ENCODE measurements at places on chromosomes 2 and 18.

DNA sequence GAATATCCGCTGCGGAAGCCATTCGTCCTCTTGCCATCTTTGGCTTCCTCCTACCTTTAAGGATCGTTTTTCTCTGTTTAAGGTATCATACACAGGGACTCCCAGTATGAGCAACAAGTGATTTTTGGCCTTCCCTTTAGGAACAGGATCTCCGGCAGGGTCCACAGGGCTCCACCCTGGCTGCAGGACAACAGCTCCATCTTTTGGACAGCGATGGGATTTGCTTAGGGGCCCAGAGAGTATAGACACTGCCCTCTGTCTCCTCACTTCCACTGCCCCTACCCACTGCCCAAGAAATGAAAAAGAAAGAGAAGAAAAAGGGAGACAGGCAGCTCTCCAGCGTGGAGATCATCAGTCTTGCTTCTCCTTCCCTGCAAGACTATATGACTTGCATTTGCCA lies 224.5 kb downstream of the UXS1 start:
- no peak for DNase-seq

DNA sequence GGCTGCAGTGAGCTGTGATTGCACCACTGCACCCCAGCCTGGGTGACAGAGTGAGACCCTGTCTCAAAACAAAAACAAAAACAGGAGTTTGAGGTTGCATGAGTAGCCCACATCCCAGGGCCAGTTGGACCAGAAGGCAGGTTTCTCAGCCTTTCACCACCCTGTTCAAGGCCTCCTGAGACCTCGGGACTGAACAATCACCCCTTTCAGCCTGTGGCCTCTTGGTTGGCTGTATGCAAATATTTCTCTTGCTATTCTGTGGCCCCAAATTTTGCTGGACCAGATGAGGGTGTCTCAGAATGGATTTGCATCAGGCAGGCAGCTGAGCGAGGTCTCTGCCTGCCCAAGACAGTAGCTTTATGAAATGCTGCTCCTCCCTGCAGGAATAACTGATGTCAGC lies 56.9 kb downstream of the DPYSL5 start:
- no peak for DNase-seq

GRCh38 chr2:46555011-46555410 lies 75.6 kb downstream of the TMEM247 start:
- DNase-seq, result no peak

GRCh38 chr2:8000870-8001269 lies 681.0 kb upstream of the ID2 start:
- no peak for DNase-seq

DNA sequence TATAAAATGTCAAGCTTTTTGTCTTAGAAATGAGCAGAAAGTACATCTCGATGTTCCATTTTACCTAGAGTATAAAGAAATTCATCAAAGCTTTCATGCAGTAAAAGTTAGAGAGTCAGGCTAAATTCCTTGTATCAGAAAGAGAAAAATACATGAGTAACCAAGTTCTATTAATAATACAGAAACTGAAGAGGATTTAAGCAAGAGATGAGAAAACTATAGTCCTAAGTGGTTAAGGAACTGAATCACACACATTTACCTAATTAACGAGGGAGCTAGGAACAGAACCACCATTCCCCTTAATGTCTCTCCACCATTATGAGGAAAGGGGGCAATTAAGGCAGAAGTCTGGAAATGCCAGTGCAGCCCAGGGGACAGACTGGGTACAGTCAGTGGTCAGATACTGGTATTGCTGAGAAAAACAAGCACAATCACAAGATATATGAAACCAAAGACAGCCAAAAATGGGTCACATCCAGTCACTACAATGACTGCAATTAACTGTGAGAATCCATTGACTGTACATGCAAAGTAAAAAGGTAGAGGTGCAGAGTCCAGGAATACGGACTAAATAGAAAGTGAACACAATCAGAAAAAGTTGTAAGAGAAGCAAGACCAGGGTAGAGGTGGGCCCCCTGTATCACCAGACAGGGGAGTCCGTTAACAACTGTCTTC lies 23.9 kb downstream of the MAP4K3 start:
- no peak for DNase-seq

- no peak for DNase-seq
These were observed 1.4 kb downstream of the FAM171B start for GRCh38 chr2:186695081-186695756.

DNA sequence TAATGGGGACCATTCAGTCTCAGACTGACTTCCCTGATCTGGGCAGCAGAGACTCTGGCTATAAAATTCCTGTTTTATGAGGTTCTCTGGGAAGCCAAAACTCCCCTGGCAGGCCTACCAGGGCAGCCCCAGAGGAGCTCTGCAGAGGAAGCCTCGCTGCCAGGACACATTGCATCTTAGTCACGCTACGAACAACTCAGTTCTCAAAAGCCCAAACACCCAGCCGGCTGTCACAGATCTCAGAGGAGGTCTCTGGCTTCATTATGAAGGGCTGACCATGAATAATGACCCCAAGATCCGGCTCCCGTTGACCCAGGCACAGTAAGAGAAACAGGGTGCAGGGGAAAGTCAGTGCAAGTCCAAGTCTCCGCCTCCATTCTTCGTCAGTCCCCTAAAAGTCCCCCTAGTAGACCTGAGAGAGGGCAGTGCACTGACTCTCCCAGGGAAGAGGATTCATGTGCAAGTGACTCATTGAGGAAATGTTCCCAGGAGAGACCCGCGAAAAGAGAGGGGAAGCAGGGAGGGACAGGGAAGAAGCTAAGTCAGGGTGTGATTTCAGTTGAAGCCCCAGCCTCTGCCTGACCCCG lies 212.3 kb downstream of the CYP26B1 start:
- no peak for DNase-seq

- no peak for DNase-seq
These were observed 5.8 kb downstream of the DLX2 start for GRCh38 chr2:172096626-172097547.

DNA sequence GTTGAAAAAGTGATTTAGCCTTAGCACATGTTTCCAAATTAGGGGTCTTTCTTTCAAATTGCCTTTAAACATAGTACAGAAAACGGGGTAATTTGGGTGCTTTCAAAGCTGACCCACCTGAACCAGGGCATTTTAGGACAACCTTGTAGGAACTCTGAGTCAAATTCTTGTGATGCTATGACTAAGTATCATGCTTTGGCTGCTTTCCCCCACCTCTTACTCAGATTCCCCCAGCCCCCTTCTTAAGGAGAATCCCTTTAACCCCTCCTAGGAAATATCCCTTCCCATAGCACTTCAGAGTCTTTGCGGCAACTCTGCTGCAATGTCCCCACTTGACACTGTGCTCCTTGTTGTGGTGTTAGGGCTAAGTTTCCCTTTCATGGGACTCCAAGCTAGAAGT lies 18.6 kb upstream of the KLF7 start:
- DNase-seq, result no peak

- no peak for DNase-seq
These were observed 147.2 kb upstream of the CCDC68 start for GRCh38 chr18:55106466-55106865.

GRCh38 chr2:232276733-232277313 lies 101.7 kb upstream of the ALPP start:
- DNase-seq, result no peak

- DNase-seq, result no peak
These were observed 72.2 kb upstream of the TMEM17 start for GRCh38 chr2:62577994-62578781.

DNA sequence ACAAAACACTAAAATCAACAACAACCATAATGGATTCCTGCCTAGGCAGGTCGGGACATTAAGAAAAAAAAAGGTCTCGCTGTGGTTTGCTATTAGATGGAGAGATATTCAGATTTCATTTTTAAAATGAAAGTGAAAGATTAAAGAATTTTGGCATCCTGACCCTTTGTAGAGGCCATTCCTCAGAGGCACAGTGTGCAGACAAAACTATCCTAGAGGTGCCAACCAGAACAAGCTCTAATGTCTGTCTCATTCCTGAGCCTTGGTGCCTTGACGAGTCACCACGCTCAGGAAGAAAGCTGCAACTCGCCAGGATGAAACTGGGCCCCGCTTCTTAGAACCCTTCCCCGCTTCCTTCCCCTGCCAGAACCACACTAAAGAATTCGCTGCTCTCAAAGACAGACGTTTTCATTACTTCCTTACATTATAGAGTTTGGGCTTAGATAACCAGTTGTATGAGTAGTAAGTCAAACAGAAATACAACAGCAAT lies 156.0 kb downstream of the TGIF1 start:
- DNase-seq, result peak; percentile 17

DNA sequence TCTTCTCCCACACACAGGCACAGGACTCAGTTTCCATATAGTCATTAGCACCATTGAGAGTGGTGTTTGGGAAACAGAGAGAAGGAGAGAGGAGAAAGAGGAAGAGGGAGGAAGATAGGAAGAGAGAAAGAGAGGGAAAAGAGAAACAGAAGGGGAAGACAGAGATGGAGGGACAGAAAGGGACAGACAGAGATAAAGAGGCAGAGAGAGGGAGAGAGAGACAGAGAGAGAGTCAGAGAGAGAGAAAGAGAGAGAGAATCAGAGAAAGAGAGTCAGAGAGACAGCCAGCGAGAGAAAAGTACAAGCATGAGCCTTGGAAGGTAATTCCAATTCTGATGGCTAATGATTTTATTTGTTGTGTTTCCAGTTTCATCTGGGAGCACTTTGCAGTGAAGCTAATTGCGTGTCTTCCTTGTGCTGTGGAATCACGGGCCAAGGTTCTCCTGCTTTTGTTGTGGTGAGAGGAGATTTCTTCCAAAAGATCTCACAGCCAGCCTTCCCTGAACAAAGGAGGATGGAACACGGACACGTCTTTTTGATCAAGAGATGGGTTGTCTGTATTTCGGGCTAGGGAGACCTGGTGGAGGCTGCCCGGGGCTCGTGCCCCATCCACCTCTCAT lies 153.6 kb upstream of the TWIST2 start:
- DNase-seq, result no peak

- DNase-seq, result no peak
These were observed 78.3 kb downstream of the TAF4B start for GRCh38 chr18:26304511-26304910.

DNA sequence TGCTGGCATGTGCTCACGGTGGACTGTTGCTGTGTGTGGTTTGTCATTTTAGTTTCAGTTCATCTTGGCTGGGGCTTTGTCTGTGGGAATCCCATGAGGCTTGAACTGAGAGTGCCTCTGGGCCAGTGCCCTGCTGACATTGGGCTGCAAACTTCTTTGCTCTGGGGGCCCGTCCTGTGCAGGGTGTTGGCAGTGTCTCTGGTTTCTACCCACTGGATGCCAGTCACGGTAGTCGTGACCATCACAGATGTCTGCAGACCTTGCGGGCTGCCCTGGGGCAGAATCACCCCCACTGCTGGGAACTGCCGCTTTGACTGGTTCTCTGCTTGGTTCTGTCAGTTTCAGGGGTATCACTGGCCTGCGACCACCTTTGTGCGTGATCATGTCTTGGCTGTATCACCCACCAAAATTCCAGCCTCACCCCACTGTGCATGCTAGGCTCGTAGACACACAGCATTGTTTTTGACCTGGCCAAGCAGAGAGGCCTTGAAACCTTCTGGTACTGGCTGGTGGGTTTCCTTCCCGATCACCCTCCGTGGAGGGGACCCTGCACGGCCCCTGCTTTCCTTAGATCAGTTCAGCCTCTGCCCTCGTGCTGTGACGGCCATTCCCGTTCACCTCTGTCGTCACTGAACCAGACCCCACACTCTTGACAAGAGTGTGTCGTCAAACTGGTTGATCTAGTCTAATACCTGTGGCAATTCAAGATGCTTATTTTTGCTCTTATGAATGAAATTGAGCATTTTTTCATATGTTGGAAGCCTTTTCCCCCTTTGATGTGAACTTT lies 57.6 kb downstream of the KCNG2 start:
- no peak for DNase-seq

DNA sequence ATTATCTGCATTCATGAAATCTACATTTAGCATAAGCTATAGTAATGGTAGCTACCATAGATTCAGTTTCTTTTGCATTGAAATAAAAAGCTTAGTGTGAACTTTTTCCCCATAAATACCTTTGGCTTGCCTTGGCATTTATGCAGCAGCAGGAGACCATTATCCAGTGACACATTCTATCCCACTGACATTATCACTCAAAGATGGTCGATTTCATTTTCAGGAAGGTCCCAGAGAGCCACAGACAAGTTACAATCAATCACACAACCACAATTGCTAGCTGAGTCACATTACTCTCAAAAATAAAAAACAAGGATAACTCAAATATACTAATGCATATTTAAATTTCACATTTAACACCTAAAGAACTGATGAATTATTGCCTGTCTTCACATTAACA lies 512.7 kb upstream of the CDH2 start:
- DNase-seq, result no peak

GRCh38 chr2:6054161-6054671 lies 362.0 kb downstream of the SOX11 start:
- DNase-seq, result no peak

GRCh38 chr2:23518481-23519333 lies 133.7 kb downstream of the KLHL29 start:
- DNase-seq, result no peak

GRCh38 chr2:68974251-68974650 lies at the start of gene GKN1:
GKN1 (plus strand) TSS chr2:68974636; CDS start chr2:68974678, 42 bp downstream.
- no peak for DNase-seq

DNA sequence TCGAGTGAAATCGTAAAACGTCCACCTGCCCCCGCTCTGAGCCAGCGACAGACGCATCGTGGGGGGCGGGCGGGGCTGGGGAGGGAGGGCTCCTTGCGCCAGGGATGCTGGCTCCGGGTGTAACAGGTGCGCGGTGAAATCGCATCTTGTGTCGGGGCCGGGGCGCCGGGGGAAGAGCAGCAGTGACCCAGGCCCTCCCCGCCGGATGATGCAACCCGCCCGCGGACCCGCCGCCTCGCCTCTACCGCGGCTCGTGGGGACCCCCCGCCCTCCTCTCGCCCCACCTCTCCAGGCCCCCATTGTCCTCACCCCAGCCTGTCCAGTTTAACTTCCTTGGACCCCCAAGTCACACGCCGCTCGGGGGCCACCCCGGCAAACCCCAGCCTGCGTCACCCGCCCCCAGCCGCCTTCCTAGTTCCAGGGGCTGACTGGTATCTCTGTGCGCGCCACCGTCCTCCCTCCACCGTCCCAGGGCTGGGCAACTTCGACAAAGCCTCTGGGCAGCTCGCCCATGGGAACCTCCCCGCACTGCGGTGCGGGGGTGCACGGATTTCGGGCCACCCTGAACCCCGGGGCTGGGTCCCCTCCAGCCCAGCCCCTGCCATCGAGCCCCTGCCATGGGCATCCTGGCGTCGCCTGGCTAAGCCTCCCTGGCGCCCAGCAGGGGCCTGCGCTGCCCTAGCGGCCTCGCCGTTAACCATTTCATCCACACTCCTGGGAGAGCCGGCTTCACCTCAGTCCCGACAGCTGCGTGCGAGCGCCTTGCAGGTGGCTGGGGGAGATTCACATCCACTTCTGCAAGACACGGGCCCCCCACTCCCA lies 799 bp upstream of the KIF1A start:
- DNase-seq, result no peak

Measured in effector memory CD8-positive, alpha-beta T cell (primary cell).